Activated T-cell treated with anti-CD3 and anti-CD28 coated beads, Interleukin-2, amount 50 U/mL, for 1 hour (primary cell): ENCODE measurements at places on chromosomes 11 and 22.

GRCh38 chr11:117823294-117823945 lies 1.1 kb downstream of the FXYD2 start:
- peak; percentile 48 for DNase-seq

- DNase-seq = peak; percentile 49
These were observed 1.4 kb downstream of the NECTIN1 start for GRCh38 chr11:119727523-119728151.

GRCh38 chr22:37462983-37463382 lies 23.2 kb downstream of the MFNG start:
- no peak for DNase-seq

GRCh38 chr11:71282581-71283351 lies 30.4 kb upstream of the SHANK2 start:
- no peak for DNase-seq

GRCh38 chr11:63845303-63845702 lies 6.4 kb downstream of the MARK2 start:
- no peak for DNase-seq

DNA sequence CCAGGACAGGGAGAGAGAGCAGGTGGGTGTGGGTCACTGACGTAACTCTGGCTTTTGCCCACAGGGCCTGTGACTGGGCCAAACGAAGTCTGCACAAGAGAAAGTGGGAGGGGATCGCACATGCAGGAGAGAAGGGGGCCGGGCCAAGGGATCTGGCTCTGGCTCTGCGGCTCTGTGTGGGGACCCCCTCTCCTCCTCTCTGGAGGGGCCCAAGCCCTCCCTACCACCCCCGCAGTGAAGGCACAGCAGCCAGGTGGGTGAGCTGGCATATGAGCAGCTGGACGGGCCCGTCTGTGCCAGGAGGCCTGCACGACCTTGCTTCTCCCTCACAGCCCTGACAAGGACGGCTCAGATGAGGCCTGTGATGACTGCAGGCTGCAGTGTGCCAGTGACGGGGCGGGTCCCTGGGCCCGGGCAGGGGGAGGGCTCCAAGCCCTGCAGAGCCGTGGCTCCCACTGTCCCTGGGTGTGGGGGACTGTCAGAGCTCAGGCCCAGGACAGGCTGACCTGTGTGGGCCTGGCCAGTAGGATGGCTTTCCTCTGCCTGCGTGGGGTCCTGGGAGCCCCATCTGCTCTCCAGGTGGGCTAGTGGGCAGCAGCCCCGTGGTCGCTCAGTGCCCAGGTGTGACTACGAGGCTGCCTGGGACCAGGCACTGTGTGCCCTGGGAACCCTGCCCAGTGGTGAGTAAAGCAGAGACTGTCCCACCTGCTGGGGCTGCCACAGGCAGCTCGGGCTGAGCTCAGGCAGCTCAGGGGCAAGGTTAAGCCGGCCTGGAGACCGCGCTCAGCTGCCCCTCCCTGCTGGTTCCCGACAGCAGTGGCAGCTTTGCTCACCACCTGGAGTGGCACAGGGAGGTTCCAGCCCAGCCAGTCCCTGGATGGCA lies 22.2 kb downstream of the MRGPRG start:
- DNase-seq = no peak

- peak; percentile 76 for DNase-seq
These were observed 2.0 kb downstream of the MYH9 start for GRCh38 chr22:36385491-36386350.

DNA sequence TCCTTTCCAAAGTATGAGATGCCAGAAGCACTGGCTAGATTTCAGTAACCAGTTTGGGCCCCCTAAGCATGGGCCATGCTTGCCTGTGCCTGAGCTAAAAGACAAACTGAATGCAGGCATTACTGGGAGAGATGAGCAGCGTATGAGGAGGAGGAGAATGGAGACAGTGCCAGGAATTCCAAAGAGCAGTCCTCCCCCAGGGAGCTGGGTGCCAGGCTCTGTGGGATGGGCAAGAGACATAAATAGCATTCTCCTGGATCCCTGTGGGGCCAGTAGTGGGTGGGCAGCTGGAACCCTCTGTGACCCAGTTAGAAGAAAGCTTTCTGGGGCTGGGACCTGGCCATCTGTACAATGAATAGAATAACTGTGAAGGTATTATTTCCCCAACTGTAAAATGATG lies 235.6 kb downstream of the KCNA4 start:
- no peak for DNase-seq

GRCh38 chr22:40050258-40050657 lies 55.5 kb downstream of the FAM83F start:
- no peak for DNase-seq

GRCh38 chr22:26632422-26633155 lies 10.8 kb downstream of the CRYBA4 start:
- no peak for DNase-seq

- no peak for DNase-seq
These were observed 252.1 kb upstream of the PITPNB start for GRCh38 chr22:28171115-28171514.

- no peak for DNase-seq
These were observed 102.9 kb upstream of the GAL start for GRCh38 chr11:68581439-68581838.

DNA sequence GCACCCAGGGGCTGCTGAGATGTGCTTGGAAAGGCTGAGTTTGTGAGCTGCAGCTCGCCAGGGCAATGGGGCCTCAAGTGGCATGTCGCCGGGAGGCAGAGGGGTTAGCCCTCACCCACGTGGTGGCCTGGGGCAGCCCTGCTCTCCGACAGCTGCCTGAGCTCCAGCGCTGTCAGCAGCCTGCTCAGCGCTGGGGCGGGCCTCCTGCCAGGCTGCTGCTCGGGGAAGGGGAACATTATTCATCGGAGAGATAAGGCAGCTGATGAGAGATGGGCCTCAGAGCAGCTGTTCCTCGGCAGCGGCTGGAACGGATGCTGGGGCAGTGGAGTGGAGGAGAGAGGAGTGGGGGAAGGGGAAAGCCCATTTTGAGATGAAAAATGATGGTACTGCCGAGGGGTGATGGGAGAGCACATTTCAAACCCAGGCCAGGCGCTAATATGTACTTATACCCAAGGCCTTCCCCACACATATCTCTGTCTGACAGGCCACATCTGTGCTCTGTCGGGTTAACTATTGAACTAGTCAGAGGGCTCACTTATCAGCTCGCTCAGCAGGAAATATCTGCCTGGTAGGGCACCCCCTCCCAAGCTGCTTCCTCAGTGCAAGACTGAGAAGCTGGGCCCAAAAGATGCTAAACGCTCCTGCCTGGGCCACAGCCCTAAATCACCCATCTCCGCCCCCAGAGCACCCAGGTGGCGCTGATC lies 79.5 kb downstream of the TIMP3 start:
- peak; percentile 18 for DNase-seq

GRCh38 chr11:130534551-130534950 lies 86.1 kb downstream of the ADAMTS15 start:
- DNase-seq = no peak

GRCh38 chr11:2462543-2462985 lies 17.8 kb downstream of the KCNQ1 start:
- no peak for DNase-seq
